HS-27A (cell line): ENCODE measurements at places on chromosomes 12 and 14.

DNA sequence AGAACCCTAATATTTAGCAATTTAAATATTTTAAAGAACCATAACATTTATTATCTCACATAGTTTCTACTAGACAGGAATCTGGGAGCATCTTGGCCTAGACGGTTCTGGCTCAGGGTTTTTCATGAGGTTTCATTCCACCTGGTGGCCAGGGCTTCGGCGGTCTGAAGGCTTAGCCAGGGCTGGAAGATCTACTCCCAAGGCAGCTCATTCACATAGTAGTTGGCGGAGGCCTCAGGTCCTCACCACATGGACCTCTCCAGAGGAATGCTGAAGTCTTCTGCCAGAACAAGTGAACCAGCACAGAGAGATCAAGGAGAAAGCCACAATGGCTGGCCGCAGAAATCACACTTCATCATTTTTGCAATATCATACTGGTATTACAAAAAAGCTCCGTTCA is 68.2 kb downstream of the SINHCAF start:
- no peak for DNase-seq

GRCh38 chr14:91358654-91359220 is 58.9 kb downstream of the CCDC88C start:
- DNase-seq: no peak

DNA sequence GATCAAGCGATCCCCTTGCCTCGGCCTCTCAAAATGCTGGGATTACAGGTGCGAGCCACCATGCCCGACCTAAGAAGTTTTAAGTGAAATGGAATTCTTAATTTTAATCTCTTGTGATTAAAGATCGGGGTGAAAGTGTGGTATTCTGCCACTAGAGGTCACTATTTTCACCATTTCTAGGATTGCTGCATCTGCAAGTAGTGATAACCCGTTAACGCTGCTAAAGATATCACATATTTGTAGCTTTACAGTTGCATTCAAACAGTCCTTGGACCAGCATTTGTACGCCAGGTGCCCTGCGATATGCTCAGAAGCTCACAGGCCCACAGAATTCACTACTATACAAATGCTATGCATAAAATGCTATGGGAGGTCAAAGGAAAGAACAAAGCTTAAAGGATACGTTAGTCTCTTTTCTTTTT is 19.3 kb downstream of the CCDC62 start:
- peak; percentile 14 for DNase-seq

DNA sequence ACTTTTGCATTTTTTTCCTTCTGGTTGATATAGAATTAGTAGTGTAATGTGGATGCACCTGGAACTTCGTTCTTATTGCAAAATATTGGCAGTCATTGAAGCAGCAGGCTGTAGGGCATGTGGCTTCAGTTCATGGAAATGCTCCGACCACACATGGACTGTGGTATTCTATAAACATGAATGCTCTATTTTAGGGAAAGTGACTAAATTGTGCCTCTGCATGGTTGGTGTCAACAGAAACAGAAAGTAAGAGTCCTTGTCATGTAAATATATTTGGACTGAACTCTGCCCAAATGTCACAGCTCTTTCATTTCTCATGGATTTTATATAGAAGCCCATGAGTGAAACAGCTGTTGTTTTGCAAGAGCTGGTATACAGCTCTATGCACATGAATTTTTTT is 917.0 kb downstream of the LRFN5 start:
- no peak for DNase-seq

DNA sequence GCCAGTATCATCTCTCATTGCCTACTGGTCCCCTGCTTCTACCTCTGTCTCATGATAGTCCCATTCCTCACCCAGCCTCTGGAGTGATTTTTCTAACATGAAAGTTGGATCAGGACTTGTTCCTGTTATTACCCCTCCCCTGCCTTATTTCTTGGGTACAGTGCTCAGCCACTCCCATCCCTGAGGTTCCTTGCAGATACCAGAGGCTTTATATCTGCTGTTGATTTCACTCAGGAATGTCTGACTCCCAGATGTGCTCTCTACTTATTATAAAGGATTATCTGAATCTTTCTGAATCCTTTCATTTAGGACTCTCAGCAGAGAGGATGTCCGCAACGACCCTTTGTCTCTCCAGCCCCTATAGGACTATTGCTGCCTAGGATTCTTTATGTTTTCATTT is 111.2 kb downstream of the LRRK2 start:
- no peak for DNase-seq

DNA sequence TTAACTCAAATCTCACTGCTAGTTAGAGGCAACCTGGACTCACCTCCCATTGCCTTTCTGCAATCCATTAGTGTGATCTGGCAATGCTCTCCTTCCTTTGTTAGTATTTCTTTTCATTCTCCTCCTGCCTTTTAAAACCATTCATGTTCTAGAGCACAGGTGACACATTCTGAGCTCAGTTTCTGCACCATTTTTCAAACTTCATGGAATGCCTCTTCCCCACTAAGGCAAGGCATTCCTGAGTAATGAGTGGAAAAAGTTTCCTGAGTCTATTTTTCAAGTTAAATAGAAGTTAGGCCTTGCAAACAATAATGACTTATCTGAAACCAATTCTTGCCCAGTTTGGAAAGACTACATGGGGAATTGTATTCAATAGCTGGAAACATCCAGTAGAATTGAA is 1001.8 kb downstream of the BCL11B start:
- DNase-seq: no peak

GRCh38 chr14:101903111-101903561 is 61.2 kb upstream of the DYNC1H1 start:
- no peak for DNase-seq

GRCh38 chr14:63941023-63941422 is 88.2 kb downstream of the SYNE2 start:
- DNase-seq: no peak

GRCh38 chr14:99775351-99775750 is 17.9 kb upstream of the EML1 start:
- DNase-seq: no peak
